ENCODE measurements at places on chromosomes 12 and 14. TPM values are rescaled to one million over a fixed set of nuclear protein-coding genes. Genes with fewer than 3 reads are reported as not detected.

The MYL2 gene
- total RNA-seq: not detected

The ARHGAP9 gene
- 119 TPM for total RNA-seq

The ARMH4 gene
- not detected for total RNA-seq

The OASL gene
- total RNA-seq: 13.6 TPM

The SIRT4 gene
- 4.9 TPM for total RNA-seq

The TMX1 gene
- 28.9 TPM for total RNA-seq

The DPF3 gene
- 0.23 TPM for total RNA-seq

The ATXN2 gene
- 45.4 TPM for total RNA-seq

The LHX5 gene
- 0.07 TPM for total RNA-seq

The INSM2 gene
- not detected for total RNA-seq

The GDF3 gene
- not detected for total RNA-seq

The SERPINA1 gene
- total RNA-seq: 20.3 TPM

The GPR135 gene
- total RNA-seq: 0.74 TPM

The CACNA2D4 gene
- 6.0 TPM for total RNA-seq

The SMIM41 gene
- total RNA-seq: not detected

The RIPK3 gene
- 11.0 TPM for total RNA-seq

The IFNG-AS1 gene
- total RNA-seq: not detected

The MYH6 gene
- total RNA-seq: 0.65 TPM

The GALNT6 gene
- 12.6 TPM for total RNA-seq

The IGFBP6 gene
- 5.7 TPM for total RNA-seq

The PLBD1 gene
- not detected for total RNA-seq

The APOF gene
- 0.28 TPM for total RNA-seq

The PAPLN gene
- 1.3 TPM for total RNA-seq

The C12orf54 gene
- not detected for total RNA-seq

The CD4 gene
- total RNA-seq: 141 TPM

The KCNK13 gene
- total RNA-seq: not detected

The KLRC4 gene
- 6.1 TPM for total RNA-seq

The CABP1 gene
- total RNA-seq: not detected

The TDRD9 gene
- 1.6 TPM for total RNA-seq

The ZDHHC17 gene
- 26.0 TPM for total RNA-seq

The TROAP gene
- 63.8 TPM for total RNA-seq

The ADSS1 gene
- total RNA-seq: 4.6 TPM

The PTGER2 gene
- total RNA-seq: 6.2 TPM

The KLRG1 gene
- total RNA-seq: 2.5 TPM

The NPFF gene
- total RNA-seq: 1.3 TPM

The PYGL gene
- 0.50 TPM for total RNA-seq

The WNK1 gene
- 213 TPM for total RNA-seq

The LRTM2 gene
- total RNA-seq: not detected

The MRPL51 gene
- total RNA-seq: 179 TPM

The CAPZA3 gene
- not detected for total RNA-seq

The PLEKHD1 gene
- total RNA-seq: not detected

The PRR4 gene
- 3.0 TPM for total RNA-seq

The KRT7 gene
- total RNA-seq: 23.1 TPM

The RFX4 gene
- not detected for total RNA-seq
